Spinal cord (tissue), 10 donors: ENCODE measurements at places on chromosomes 1 and 21.

- no peak for DNase-seq
Observed at GRCh38 chr21:44813727-44814126, 4.1 kb downstream of the SUMO3 start.

DNA sequence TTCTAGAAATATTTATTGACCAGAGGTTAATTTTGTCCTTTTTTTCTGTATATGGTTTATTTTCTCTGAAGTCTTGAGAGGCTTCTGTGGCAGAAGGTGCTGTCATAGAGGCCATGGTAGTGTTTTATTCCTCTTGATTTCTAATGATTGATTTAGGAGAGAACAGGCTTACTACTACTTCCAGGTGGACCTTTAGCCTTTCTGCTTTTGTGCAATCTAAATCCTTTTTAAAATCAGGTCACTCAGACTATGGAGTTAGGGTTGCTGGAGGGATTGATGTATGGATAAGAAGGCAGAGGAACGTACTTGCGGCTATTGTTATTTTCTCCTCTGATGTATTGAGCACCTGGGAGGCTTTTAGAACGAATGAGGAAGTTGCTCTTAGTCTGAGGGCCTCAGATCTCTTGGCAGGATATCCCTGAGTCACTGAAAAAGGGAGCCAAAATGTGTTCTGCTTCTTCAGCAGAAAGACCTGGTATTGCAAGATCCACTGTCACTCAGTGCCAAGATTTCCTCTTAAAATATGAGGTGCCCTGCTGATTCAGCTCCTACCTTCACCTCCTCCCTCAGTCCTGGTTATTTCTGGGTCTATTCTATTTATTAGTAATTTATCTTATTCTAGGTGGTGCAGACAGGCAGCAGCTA is 277.4 kb downstream of the ZNF648 start:
- no peak for DNase-seq

DNA sequence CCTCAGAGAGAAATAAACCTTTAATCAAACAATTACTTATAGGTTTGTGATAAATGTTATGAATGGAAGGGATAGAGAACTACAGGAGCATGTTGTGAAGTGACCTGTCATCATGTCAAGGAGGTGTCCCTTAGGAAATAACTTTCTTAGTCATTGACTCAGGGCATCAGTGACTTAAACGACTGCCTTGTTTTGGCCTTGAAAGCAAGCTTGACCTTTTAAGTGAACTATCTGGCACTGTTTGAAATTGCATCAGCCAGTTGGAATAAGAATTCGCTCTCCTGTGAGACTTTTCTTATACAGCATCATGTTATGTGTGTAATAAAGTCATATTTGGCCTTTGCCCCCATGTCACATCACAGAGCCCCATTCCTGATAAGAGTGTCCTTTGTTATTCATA is 30.9 kb downstream of the LRRC8B start:
- DNase-seq: no peak

DNA sequence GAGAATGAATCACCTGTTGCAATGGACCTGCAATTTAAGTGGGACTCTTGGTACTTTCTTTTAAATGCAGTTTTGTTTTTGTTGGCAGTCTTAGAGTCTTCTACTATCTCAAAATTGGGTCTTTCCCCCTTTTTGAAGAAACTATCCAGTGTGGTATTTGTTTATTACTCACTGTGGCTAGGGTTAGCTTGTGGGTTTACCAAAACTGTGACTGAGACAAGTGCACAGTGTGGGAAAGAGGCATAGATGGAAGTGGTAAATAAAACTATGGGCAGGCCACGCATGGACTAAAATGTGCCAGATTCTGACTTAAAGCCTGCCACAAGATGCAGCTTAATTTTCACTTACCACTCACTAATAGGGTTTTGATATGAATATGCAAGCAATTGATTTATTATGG is 1441.7 kb downstream of the PLA2G4A start:
- no peak for DNase-seq

GRCh38 chr1:231091831-231092301 is 51.8 kb upstream of the FAM89A start:
- DNase-seq: no peak

GRCh38 chr1:154151311-154151710 is 3.6 kb downstream of the NUP210L start:
- no peak for DNase-seq

DNA sequence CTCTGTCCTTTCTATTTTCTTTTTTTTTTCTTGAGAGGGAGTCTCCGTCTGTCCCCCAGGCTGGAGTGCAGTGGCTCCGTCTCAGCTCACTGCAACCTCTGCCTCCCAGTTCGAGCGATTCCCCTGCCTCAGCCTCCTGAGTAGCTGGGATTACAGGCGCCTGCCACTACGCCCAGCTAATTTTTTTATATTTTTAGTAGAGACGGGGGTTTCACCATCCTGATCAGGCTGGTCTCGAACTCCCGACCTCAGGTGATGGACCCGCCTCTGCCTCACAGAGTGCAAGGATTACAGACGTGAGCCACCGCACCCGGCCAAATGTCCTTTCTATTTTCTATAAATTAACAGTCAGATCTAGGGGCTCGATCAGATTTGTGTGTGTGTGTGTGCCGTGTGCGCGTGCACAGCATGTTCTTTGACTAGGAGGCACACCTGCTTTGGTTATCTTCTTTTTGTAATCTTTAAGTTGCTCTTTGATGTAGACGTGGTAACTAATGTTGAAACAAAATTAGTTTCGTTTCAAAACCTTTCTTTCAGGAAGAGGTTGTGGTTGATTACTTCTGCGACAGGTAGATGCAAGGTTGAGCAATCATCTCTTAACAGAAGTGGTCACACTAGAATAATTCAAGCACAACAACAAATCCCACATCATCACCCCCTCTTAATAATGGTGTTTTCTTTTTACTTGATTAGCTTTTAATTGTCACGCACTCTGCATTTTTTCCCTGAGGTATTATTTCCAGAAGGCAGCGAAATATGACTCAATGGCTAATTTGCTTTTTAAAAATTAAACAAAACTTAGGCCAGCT is 779 bp upstream of the DEGS1 start:
- no peak for DNase-seq

DNA sequence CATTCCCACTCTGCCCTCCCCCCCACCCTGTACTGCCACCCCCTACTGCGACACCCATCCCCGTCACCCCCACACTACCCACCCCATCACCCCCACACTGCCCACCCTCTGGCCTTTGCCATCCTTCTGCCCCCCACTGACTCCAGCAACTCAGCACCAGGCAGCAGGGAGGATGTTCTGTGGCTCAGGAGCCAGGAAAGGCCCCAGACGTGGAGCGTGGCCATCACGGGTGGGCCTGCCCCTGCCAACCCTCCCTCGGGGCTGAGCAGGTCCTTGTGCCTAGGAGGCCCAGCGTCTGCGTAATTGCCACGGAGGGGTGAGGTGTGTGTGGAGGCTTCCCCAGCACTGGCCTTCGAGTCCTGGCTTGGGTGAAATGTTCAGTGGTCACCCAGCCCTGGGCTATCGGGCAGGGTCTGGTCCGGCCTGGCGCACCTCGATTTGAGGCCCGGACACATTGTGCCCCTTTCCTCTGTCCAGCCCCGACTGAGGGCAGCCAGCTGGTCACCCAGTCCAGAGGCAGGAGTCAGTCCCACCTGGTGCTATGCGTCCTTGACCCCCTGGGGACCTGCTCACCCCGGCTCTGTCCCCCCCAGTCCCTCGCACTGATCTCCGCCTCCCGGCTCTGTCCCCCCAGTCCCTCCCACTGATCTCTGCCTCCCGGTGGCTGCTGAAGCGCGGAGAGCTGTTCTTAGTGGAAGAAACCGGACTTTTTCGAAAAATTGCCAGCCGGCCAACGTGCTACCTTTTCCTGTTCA is 23.0 kb downstream of the ARHGEF16 start:
- DNase-seq: no peak

DNA sequence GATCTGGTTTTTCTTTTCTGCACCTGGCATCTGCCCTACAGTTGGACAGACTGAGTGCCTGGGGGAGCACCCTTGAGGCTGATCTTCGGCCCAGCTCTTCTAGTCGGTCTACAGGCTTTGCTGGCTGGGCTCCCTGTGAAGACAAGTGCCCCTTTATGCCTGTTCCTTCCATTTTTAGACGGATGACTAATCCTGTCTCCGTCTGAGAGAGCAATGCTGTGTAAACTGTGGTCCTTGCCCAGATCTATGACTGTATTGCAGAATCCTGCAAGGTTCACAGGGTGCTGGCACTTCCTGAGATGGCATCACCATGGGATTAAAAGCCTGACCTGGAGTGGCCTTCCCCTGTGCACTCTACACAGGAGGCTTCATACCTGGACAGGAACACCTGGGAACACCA is 47.6 kb upstream of the SAMD13 start:
- DNase-seq: no peak
